ENCODE measurements at places on chromosomes 6 and 20. TPM values are rescaled to one million over a fixed set of nuclear protein-coding genes. Genes with fewer than 3 reads are reported as not detected.

DNA sequence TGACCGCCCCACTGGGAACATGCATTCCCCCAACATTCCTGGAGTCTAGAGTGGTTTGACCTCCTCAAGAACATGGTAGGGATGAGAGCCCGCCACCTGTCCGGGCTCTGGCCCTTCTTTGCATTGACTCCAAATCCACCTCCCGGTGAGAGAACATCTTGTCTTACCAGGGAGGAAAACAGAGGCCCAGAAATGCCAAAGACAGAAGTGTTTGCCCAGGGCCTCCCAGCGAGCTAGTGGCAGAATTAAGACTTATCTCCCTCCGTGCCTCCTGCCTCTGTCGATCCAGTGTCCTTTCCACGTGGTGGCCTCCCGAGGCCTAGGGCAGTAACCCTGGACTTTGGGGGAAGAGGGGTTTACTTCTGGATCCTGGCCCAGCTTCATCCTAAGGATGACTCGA is 134.8 kb downstream of the JPH2 start:
- DNase-seq: no peak

DNA sequence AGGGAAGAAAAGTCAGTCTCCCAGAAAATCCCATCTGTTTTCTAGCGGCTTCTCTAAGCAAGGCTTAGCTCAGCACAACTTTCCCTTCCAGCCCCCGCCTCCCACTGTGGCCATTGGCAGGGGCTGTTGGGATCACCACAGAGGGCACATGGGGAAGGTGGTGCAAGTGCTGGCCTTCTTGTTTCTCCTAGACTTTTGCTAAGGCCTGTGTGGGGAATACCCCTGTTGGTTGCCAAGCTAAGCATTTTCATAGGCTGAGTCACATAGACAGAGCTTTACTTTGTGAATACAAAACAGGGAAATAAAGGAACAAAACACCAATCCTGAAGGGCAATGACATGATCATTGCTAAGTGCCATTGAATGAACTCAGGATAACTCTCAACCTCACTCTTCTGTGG is 32.4 kb upstream of the TIAM2 start:
- DNase-seq: no peak

Gene CRISP1
- total RNA-seq: not detected

- no peak for DNase-seq
Observed at GRCh38 chr20:2558581-2559278, 22.4 kb downstream of the TMC2 start.

Gene TRIM10
- total RNA-seq: not detected

All from B cell (primary cell).